ENCODE measurements at places on chromosomes 6 and 20.

GRCh38 chr20:42051921-42052320, 433.7 kb upstream of the CHD6 start:
- DNase-seq: no peak

DNA sequence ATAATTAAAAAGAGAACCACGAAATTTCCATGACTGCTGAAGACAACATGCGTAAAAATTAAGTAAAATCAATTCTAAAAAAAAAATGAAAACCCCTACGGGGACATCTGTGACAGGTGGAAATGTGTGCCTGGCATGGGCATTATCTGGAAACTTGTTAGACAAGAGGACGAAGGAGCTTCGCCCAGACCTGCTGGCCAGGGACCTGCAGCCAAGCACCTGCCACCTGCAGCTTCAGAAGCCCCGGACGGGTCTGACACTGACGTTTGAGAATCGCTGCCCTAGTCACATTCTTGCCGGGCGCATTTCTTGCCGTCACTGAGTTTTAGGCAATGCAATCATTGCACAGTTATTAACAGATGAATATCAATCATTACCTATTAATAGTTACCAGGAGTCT, 140.3 kb downstream of the SMOC2 start:
- no peak for DNase-seq

DNA sequence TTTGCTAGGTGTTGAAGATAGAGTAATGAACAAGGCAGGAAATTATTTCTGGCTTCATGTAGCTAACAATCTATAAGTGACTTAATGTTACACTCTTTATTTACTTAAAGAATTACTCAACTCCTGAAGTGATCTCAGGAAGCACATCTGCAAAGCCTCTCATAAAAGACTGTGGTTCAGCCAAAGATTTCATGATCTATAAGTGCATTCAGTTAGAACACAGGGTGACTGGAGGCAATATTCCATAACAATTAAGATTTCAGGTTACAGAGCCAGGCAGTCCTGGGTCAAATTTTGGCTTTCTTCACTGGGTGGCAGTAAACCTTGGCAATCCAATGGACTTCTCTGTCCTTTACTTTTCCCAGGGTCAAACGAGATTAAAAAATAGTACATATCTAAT, 204.0 kb downstream of the TPBG start:
- no peak for DNase-seq

GRCh38 chr6:89024456-89024855, 56.1 kb upstream of the PNRC1 start:
- no peak for DNase-seq

DNA sequence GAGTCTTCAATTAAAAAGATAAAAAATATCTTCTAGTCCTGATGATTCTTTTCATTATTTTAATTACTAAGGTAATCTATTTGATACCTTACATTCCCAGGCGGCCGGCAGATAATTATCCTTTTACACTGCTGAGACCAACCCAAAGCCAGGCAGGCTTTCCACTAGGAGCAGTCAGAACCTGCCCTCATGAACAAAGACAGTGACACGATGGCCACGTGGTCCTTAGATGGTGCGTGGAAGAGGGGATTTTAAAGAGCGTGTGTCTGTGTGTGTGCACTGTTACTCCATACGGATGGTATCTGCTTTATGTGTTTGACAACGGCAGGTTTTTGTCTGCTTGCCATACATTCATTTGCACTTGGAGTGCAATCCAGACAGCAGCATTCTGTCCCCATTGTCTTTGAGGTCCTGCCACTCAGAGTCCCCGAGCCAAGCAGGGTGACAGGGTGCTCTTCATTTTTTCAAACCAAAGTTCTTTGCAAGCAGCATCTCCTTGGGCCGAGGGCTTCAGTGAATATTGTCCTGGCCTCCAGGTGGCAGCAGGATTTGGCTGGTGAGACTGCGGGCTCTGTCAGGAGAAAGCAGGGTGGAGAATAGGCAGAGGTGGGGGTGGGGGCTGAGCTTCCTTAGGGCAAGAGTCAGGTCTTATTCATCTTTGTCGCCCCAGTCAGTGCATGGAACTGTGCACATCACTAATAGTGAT, 260.5 kb downstream of the NRN1 start:
- no peak for DNase-seq

- no peak for DNase-seq
These were observed 17.9 kb downstream of the C6orf15 start for GRCh38 chr6:31094389-31094881.

- peak; percentile 36 for DNase-seq
These were observed 30.5 kb upstream of the HFE start for GRCh38 chr6:26056583-26057350.

GRCh38 chr20:62202676-62203377, 17.3 kb downstream of the HRH3 start:
- no peak for DNase-seq

GRCh38 chr20:63876489-63877036, 11.5 kb downstream of the TPD52L2 start:
- no peak for DNase-seq

DNA sequence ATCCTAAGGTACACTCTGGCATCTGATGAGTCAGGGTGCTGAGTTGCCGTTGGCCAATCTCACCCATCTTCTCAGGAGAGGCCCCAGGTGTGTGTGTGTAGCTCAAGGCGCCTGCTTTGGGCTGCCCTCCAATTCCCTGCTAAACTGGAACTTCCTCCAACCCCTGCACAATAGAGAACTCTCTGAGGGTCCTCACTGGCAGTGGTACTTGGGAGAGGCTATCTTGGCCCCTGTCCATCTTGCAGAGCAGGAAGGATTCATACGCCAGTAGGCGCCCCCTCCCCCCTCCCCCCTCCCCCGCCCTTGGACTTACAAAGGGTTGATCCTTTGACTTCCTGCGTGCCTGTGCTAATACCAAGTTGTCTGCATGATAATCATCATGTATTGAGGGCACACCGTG, 173.6 kb downstream of the SASH1 start:
- no peak for DNase-seq

DNA sequence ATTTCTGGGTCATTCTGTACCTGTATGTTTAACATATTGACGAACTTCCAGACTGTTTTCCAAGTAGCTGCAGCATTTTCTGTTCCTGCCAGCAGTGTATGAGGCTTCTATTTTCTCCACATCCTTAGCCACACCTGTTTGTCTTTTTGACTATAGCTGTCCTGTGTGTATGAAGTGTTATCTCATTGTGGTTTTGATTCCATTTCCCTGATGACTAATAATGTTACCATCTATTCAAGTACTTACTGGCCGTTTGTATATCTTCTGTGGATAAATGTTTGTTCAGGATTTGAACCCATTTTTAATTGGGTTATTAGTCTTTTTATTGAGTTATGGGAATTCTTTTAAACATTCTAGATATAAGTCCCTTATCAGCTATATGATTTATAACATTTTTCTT, 95.2 kb downstream of the JAG1 start:
- no peak for DNase-seq

DNA sequence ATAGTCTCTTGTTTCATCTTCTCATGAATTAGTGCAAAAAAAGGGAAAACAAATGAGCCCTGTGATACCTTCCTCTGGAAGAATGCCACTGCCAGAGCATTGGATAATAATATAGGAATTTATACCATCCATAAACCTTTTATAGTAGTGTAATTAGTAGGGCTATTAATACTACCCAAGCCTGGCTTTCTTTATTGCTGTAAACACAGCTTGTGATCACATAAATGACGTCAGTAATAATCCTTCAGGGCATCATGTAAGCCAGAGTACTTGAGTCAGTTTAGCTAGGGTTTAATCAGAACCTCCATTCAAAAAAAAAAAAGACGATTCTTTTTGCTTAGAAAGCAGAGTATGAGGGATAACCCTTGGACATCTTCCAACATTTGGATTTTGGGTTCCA, 264.8 kb downstream of the SLC35F1 start:
- no peak for DNase-seq

GRCh38 chr6:4853782-4854511, 77.7 kb downstream of the CDYL start:
- DNase-seq: no peak

- DNase-seq: no peak
These were observed 665 bp downstream of the FASTKD5 start for GRCh38 chr20:3158968-3159431.

DNA sequence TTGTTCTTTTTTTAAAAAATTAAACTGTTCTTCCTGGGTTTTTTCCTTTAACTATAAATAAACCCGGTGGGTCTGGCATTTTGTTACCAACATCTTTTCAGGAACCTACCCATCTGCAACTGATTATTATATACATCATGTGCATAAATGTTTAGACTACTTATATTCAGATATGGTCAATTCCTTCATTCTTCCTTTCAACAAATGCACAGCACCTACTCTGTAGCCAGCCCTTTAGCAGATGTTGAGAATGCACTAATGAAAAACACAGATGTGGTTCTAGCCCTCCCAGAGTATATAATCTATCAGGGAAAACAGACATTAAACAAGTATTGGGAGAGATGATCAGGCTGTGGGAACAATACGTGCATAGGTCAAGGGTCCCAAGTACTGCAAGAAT, 237.1 kb downstream of the UST start:
- DNase-seq: no peak

GRCh38 chr6:165223736-165224135, 85.7 kb downstream of the C6orf118 start:
- DNase-seq: no peak

DNA sequence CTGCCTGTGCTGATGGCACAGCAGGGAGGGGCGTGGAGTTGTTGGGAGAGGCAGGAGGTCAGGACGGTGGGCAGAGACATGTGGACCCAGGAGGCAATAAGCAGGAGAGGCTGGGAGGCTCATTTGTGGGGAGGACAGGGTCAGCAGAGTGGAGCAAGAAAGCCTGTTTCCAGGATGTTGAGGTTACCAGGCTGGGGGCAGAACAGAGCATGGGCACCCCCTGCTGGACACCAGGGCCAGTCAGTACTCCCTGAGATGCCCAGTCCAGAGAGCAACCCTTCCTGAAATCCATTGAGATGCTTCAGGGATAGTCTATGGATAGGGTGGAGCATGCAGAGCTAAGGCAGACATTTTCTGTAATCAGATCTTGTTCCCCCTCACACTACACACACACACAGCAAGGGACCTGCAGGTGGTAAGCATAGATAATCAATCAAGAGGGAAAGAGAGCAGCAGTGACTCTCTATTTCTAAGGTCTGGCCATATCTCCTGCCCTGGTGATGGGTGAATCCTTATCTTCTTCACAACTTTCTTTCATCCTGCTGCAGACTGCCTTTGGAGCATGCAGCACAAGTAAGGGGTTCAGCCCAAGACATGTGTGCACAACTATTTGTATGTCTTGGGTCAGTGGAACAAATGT, 41.7 kb downstream of the MOCS1 start:
- DNase-seq: no peak

DNA sequence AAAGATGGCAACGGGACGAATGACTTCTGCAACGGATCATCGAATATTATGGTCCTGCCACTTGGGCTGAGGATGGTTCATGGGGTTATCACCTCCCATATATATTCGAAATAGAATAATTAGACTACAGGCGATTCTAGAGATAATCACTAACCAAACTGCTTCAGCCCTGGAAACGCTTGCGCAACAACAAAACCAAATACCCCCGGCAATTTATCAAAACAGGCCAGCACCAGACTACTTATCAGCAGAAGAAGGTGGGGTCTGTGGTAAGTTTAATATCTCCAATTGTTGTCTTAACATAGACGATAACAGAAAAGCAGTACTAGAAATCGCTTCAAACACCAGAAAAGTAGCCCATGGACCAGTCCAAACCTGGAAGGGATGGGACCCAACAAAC, 31.0 kb upstream of the ULBP3 start:
- no peak for DNase-seq

GRCh38 chr20:63411898-63412631, 50.9 kb upstream of the CHRNA4 start:
- DNase-seq: no peak

DNA sequence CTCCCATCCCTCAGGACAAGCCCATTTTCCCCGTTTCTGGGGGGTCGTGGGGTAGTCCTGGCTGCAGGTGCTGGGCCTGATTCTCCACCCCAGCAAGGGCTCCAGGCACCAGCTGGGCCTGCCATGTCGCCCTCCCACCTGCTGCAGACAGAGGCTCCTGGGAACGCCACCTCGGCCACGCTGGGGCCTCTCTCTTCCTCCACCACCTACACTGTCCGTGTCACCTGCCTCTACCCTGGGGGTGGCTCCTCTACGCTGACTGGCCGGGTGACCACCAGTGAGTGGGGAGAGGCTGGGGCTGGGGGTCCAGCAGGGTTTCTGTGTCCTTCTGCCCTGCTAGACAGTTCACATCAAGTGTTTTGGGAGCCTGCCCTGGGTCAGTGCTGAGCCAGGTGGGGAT, 19.3 kb downstream of the COL20A1 start:
- no peak for DNase-seq
